ENCODE measurements at places on chromosomes 4 and X.

GRCh38 chr4:143514169-143514495, 630 bp downstream of the SMARCA5 start:
- no peak for DNase-seq

DNA sequence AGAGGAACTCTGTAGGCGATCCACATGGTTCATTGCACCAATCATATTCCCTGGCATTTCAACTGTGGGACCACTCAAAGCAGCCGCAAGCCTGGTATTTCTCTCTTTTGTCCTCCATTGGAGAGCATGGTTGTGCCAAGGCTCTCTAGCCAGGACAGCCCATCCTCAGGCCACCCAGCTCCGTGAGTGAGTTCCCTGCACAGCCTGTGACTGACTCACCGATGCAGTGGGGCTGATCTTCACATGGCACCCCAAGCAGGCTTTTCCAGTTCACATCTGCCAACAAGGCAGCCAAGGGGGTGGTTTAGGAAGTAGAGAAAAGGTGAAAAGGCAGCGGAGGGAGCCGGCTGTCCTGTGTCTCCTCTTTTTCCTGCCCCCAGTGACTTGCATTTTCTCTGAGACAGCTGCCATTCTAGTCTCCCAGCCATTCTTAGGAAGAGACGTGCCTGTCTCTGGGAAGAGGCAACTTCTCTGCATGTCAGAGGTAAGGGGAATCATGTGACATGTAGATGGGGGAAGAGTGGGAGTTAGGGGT, 69.2 kb downstream of the MID1IP1 start:
- DNase-seq: no peak

- no peak for DNase-seq
These were observed 344.4 kb upstream of the ACTRT1 start for GRCh38 chrX:128396601-128397000.

DNA sequence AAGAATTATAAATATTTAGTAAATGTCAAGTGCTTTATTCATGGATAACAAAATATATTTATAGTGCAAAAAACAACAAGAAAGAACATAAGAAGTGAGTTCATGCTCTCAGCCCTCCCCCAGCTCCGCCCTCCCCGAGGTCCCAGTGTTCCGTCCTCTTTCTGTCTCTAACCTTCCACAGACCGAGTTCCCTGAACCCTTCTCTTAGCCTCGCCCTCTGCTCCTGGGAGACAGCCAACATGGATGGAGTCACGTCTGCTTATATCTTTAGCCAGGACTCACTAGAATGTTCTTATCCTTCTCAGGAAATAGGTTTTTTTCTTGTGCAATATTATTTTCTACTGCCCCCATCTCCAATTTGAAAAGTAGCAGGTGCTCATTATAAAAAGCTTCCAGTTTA, 40.1 kb upstream of the HELT start:
- no peak for DNase-seq

- no peak for DNase-seq
These were observed 966 bp downstream of the PDGFC start for GRCh38 chr4:156970501-156971164.

DNA sequence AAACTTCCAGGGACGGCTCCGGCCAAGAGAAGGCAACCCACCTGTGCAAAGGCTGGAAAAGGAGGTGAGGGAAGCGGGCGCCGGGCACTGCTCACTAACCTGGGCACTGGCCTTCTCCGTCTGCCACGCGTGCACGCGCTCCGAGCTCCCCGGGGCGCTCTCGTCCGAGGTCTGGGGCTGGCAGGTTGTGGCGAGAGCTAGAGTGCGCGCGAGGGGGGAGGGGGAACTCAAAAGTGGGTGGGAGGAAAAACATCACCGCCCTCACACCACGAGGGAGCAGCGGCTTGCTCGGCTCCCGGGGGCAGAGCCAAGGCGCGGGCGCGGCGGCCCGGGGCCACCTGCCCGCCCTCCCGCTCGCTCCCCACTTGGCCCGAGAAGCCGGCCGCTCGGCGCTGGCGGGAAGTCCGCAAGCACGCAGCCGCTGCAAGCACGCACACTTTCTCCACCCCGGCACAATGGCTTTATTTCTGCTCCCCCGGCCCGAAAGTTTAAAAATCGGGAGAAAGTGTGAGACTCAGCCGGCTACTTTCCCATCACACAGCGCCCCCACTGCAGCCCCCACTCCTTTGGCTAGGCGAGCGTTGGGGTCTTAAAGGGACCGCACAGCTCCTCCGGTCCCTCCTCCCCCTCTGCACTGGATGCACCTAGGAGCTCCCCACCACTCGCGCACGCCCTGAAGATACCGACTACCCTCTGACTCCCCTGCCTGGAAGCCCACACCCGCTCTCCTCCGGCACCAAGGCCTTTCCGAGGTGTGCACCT, at the start of gene CHRDL1:
TSS of gene CHRDL1 (minus strand) at position 173 of the 762 bp plus-strand sequence. CDS start 3,636 bp downstream, outside the sequence.
- no peak for DNase-seq

GRCh38 chr4:157294575-157294974, 74.0 kb downstream of the GRIA2 start:
- no peak for DNase-seq

All from SK-N-MC (cell line).